ENCODE measurements at places on chromosomes 2 and 18. TPM values are rescaled to one million over a fixed set of nuclear protein-coding genes. Genes with fewer than 3 reads are reported as not detected.
A peak's percentile ranks its signal among the peaks of the same experiment; 100 is the strongest.

ABCB11 gene
- total RNA-seq = not detected

PLEK gene
- total RNA-seq = not detected

TM4SF20 gene
- not detected for total RNA-seq

C18orf32 gene
- total RNA-seq = 49.3 TPM

LANCL1 gene
- 38.1 TPM for total RNA-seq

DSG1 gene
- not detected for total RNA-seq

SERPINB13 gene
- not detected for total RNA-seq

EFR3B gene
- 0.39 TPM for total RNA-seq

CYP20A1 gene
- 22.2 TPM for total RNA-seq

ALPP gene
- 0.45 TPM for total RNA-seq

DES gene
- not detected for total RNA-seq

GRCh38 chr2:81767187-81767912, 1462.8 kb upstream of the LRRTM1 start:
- no peaks in the 10 kb centered on the region for H3K36me3 ChIP-seq
- no peaks in the 10 kb centered on the region for H3K4me1 ChIP-seq
- no peak for DNase-seq
- no peak overlapping the region for H3K4me3 ChIP-seq
- H3K27me3 ChIP-seq = no peaks in the 10 kb centered on the region

- H3K27me3 ChIP-seq = no peaks in the 10 kb centered on the region
- DNase-seq = peak; percentile 54
- H3K4me1 ChIP-seq = peaks cover 73% of the 10 kb centered on the region
- no peak overlapping the region for H3K4me3 ChIP-seq
- no peak overlapping the region for H3K27ac ChIP-seq
These were observed 109.6 kb downstream of the SH3RF3 start for GRCh38 chr2:109238580-109238979.

- H3K27ac ChIP-seq = no peak overlapping the region
- H3K4me1 ChIP-seq = no peaks in the 10 kb centered on the region
- H3K36me3 ChIP-seq = no peaks in the 10 kb centered on the region
- H3K4me3 ChIP-seq = no peak overlapping the region
- DNase-seq = no peak
These were observed 130.6 kb upstream of the CDH7 start for GRCh38 chr18:65620076-65620696.

DNA sequence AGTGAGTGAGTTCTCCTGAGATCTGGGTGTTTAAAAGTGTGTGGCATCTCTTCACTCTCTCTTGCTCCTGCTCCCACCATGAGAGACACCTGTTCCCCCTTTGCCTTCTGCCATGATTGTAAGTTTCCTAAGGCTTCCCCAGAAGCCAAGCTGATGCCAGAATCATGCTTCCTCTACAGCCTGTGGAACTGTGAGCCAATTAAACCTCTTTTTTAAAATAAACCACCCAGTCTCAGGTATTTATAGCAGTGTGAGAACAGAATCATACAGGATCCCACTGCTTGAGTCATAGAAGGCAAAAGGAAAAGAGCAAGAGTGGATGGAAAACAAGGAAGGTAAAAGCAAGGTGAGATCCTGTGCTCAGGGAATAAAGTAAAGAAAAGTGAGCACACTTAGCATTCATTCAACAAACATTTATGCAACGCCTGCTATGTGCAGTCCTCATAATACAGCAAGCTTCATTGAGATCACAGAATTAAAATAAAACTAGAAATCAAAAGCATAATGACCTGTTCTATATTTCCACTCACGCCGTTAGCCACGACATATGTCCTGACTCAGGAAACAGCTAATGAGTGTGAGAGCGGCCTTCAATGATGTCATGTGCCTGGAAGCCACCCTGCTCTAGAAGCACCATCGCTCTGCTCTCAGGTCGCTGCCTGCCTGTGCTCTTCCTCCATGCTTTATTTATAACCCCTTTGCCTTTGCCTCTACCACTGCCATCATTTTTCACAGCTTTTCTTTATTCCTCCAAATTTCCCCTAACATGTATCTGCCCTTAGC, 11.3 kb upstream of the COPS8 start:
- no peaks in the 10 kb centered on the region for H3K36me3 ChIP-seq
- H3K4me3 ChIP-seq = no peak overlapping the region
- H3K27ac ChIP-seq = no peak overlapping the region

GRCh38 chr18:49225160-49225559, 235.3 kb downstream of the DYM start:
- H3K4me3 ChIP-seq = no peak overlapping the region
- no peak overlapping the region for H3K27ac ChIP-seq
- H3K27me3 ChIP-seq = no peaks in the 10 kb centered on the region
- H3K4me1 ChIP-seq = no peaks in the 10 kb centered on the region
- H3K36me3 ChIP-seq = no peaks in the 10 kb centered on the region
- DNase-seq = no peak

- H3K27me3 ChIP-seq = no peaks in the 10 kb centered on the region
- H3K4me3 ChIP-seq = no peak overlapping the region
- peaks cover 57% of the 10 kb centered on the region for H3K36me3 ChIP-seq
These were observed 38.5 kb downstream of the THAP4 start for GRCh38 chr2:241598487-241598886.

GRCh38 chr2:199370150-199370780, 87.5 kb downstream of the SATB2 start:
- H3K36me3 ChIP-seq = peaks cover 42% of the 10 kb centered on the region
- peak overlapping the region; percentile 50 for H3K27ac ChIP-seq
- H3K4me1 ChIP-seq = peaks cover 29% of the 10 kb centered on the region
- no peaks in the 10 kb centered on the region for H3K27me3 ChIP-seq

- DNase-seq = no peak
- no peak overlapping the region for H3K4me3 ChIP-seq
- no peak overlapping the region for H3K27ac ChIP-seq
- H3K27me3 ChIP-seq = peaks cover 8% of the 10 kb centered on the region
These were observed 134.9 kb downstream of the LTBP1 start for GRCh38 chr2:33081691-33082090.

DNA sequence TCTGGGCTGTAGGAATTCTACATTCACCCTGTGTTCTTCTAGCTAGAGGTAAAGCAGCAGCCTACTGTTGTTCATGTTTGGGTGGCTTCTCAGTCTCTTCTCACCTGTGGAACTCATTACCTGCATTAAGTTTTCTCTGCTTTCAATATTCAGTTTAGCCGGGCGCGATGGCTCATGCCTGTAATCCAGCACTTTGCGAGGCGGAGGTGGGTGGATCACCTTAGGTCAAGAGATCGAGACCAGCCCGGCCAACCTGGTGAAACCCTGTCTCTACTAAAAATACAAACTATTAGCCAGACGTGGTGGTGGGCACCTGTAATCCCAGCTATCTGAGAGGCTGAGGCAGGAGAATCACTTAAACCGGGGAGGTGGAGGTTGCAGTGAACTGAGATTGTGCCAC, 139.8 kb upstream of the UBE2E3 start:
- no peak overlapping the region for H3K4me3 ChIP-seq
- H3K36me3 ChIP-seq = no peaks in the 10 kb centered on the region
- no peaks in the 10 kb centered on the region for H3K4me1 ChIP-seq
- H3K27me3 ChIP-seq = no peaks in the 10 kb centered on the region
- H3K27ac ChIP-seq = no peak overlapping the region
- no peak for DNase-seq

DNA sequence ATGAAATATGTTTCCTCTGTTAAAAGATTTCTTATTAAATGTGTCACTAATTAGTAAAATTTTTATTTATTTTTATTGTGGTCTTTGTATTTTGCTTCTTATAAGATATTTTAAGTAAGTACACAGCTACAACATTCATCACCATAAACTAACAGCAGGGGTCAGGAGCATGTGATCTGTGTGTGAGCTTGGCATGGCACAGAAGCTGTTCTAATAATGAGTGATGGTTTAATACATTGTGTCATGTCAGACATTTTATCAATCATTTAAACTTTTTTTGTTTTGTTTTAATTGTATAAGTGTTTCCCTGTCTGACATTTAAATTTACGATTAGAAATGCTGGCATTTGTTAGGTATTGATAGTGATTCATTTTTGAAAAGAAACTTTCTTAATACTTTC, 585.4 kb downstream of the DSC3 start:
- H3K4me3 ChIP-seq = no peak overlapping the region
- no peaks in the 10 kb centered on the region for H3K4me1 ChIP-seq

DNA sequence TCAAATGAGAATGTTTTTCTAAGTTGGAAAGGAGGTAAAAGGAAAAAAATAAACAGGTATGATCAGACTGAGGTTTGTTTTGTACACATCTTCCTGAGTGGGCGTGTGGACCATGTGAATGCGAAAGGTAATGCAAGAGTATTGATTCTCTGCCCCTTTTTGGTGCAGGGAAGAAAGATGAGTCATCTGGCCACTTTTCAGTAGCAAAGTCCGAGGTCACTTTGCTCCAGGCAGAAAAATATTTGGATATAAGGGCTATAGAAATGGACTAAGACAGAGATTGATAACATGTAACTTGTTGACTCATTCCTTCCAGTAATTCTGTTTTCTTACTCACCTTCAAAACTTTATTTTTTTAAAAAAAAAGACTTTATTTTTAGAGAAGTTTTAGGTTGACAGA, 130.5 kb downstream of the DSEL start:
- H3K36me3 ChIP-seq = no peaks in the 10 kb centered on the region
- no peak overlapping the region for H3K4me3 ChIP-seq
- H3K27me3 ChIP-seq = no peaks in the 10 kb centered on the region
- no peak for DNase-seq
- H3K27ac ChIP-seq = no peak overlapping the region

DNA sequence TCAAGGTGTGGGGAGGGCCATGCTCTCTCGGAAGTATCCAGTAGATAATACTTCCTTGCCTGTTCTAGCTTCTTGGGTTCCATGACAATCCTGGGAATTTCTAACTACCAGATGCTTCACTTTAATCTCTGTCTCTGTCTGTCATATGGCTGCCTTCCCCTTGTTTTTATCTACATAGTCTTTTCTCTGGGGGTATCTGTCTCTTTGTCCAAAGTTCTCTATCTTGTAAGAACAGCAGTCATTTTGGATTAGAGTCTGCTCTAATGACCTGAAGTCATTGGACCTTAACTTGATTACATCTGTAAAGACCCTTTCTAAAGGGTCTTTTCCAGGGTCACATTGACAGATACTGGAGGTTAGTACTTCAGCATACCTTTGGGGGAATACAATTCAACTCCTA, 11.4 kb upstream of the EPB41L5 start:
- no peaks in the 10 kb centered on the region for H3K27me3 ChIP-seq
- no peak overlapping the region for H3K27ac ChIP-seq
- no peak for DNase-seq
- no peaks in the 10 kb centered on the region for H3K36me3 ChIP-seq
- H3K4me1 ChIP-seq = no peaks in the 10 kb centered on the region
- no peak overlapping the region for H3K4me3 ChIP-seq

GRCh38 chr2:235728800-235729556, 235.1 kb downstream of the AGAP1 start:
- no peak overlapping the region for H3K27ac ChIP-seq
- H3K27me3 ChIP-seq = no peaks in the 10 kb centered on the region
- no peak overlapping the region for H3K4me3 ChIP-seq
- peaks cover 8% of the 10 kb centered on the region for H3K36me3 ChIP-seq

- DNase-seq = no peak
- H3K4me3 ChIP-seq = no peak overlapping the region
- no peak overlapping the region for H3K27ac ChIP-seq
These were observed 11.5 kb upstream of the SLC11A1 start for GRCh38 chr2:218370410-218371063.

DNA sequence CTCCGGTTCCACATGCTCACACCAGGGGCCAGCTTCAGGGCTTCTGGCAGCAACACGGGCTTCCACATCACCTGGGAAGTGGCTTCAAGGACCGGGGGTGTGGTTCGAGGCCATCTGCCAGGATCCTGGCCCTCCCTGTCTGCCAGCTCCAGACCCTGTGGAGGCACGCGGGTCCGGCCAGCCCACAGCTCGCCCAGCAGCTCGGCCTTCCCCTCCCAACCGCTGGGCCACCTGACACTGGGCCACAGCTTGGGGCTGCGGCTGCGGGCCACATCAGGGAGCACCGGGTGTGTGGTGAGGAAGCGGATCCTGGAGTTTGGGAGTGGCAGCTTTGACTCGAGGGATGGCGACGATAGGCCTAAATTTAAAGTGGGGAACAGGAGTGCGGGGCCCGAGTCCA, 7.0 kb downstream of the C2orf81 start:
- no peak overlapping the region for H3K27ac ChIP-seq
- H3K27me3 ChIP-seq = peaks cover 1% of the 10 kb centered on the region
- no peaks in the 10 kb centered on the region for H3K36me3 ChIP-seq

DNA sequence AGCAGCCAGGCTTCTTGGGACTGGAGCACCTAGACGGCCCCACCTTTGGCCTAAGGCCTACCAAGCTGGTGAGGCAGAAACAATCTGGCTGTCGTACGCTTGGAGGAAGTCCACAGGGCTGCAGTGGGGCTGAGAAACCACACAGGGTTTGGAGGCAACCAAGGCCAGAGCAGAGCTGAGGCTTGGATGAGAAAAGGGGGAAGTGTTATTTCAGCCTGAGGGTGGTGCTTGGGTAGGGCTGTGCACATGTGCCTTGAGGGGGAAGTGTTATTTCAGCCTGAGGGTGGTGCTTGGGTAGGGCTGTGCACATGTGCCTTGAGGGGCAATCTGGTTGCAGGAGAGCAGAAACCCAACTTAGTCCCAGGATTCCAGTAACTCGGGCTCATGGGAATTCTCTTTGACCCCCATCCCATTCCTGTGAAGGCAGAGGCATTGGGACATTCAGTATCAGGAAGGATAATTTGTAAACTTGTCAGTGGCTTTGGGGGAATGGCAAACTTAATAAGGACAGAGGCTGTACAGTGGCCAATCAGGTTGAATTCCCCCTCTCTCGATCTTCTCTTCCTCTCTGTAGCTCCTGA, 971 bp upstream of the FBXO41 start:
- H3K36me3 ChIP-seq = no peaks in the 10 kb centered on the region
- no peak for DNase-seq
- no peak overlapping the region for H3K27ac ChIP-seq
- peaks cover 4% of the 10 kb centered on the region for H3K4me1 ChIP-seq
- H3K27me3 ChIP-seq = peaks cover 52% of the 10 kb centered on the region

- no peaks in the 10 kb centered on the region for H3K36me3 ChIP-seq
- peak; percentile 73 for DNase-seq
- no peaks in the 10 kb centered on the region for H3K27me3 ChIP-seq
- H3K27ac ChIP-seq = peak overlapping the region; percentile 90
- H3K4me3 ChIP-seq = no peak overlapping the region
These were observed 13.2 kb upstream of the LRRFIP1 start for GRCh38 chr2:237614151-237614720.

- no peak overlapping the region for H3K4me3 ChIP-seq
- no peaks in the 10 kb centered on the region for H3K4me1 ChIP-seq
- DNase-seq = no peak
- H3K27ac ChIP-seq = no peak overlapping the region
- peaks cover 24% of the 10 kb centered on the region for H3K36me3 ChIP-seq
These were observed 5.9 kb downstream of the MSL3B start for GRCh38 chr2:233862261-233862768.

DNA sequence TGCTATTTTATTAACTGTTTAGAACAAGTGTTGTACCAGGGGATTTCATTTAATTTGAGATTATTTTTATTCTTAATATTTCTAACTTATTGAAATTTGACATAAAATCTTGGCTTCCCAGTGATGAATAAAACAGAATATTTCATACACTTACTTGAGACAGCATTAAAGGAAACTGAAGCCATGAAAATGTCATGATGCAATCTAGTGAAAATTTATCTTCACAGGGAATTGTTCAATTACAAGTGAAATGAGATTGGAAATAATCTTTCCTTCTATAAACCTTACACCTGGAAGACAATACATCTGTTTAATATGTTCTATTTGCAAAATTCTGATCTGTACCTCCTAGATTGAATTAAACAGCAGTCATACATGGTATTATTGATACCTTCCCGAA, 511.0 kb upstream of the CDH7 start:
- no peak for DNase-seq
- no peaks in the 10 kb centered on the region for H3K27me3 ChIP-seq
- H3K36me3 ChIP-seq = no peaks in the 10 kb centered on the region
- H3K4me3 ChIP-seq = no peak overlapping the region

GRCh38 chr2:43080571-43081021, 145.8 kb downstream of the ZFP36L2 start:
- H3K4me1 ChIP-seq = peaks cover 68% of the 10 kb centered on the region
- no peak for DNase-seq
- no peaks in the 10 kb centered on the region for H3K36me3 ChIP-seq
- H3K27ac ChIP-seq = no peak overlapping the region
- H3K4me3 ChIP-seq = no peak overlapping the region

All from SJSA1 (cell line).